ENCODE measurements at places on chromosomes 3 and 15.

- no peak for DNase-seq
Measured at GRCh38 chr15:70154718-70155347, 57.1 kb upstream of the TLE3 start.

GRCh38 chr3:194959217-194959616 lies 273.5 kb downstream of the FAM43A start:
- DNase-seq: no peak

DNA sequence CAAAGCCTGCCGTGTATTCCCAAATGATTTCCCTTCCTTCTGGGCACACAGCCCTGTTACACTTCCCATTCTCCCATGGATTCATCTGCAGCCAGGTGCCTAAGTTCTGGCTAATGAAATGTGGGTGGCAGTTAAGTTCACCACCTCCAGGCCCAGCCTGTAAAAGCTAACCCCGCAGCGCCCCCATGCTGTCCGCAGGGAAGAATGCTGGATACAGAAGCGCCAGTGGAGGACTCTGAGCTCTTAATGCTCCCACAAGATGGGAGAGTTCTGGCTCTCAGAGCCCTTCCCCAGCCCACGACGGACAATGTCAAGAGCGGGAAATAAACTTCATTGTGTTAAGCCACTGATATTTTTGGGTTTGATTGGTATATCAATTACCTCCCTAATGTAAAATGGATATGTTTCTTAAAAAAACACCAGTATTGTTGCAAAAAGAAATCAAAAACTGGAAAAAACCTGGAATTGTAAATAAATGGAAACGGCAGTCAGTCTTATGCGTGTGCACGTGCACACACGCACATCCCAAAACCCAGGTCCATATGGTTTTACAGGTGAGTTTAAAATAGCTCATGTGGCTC lies 37.7 kb upstream of the FGD5 start:
- no peak for DNase-seq

DNA sequence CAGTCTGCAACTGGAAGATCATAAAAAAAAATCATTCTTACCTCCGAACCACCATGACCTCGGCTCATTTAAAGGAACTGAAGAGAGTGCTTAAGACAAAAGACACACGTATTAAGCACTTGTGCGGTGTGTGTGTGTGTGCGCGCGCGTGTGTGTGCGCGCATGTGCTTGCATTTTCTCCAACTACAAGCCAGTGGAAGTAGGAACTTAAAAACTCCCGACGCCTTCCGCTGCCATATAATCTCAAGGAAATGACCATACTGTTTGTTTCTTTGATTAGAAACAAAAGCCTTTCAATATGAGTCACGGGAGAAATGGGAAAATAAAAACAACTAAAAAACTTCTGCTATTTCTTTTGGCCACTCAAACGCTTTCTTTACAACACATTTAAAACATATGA lies 32.4 kb downstream of the FRMD4B start:
- DNase-seq: no peak

DNA sequence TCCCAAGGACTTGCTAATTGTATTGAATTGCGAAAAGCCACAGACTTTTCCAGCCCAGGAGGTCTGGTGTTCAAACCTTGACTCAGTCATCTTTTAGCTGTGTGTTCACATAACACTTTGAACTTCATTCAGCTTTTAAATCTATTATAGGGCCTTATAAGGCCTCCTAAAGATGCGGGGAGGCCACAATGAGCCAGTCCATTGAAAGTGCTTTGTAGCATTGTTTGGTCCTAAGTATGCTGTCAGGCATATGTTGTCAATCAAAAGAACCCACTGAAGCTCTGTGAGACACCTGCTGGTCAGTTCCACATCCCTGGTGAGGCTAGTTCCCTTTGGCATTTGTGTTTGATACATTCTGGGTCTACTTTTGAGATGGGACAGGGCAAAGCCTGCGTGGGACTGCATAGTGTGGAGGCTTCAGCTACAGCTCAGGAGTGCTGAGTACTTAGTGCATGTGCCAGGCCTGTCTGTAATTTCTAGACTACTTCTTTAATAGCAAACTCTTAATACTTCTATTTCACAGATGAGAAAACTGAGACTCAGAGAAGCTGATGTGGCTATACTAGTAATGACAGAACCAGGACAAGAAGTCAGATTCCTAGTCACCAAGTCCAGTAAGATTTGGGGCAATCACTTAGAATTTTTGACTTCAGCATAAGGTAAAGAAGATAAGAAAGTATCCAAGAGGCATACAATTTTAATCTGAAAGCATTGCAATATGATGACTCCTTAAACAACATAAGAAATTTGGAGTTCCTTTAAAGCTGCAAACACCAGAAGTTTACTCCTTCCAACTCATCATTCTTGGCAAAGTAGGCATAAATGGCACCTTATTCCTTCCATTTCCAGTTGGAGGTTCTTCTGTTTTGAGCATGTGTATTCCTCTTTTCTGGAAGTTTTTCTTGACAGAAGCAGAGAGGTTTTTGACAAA lies 213.0 kb downstream of the PDCD6IP start:
- DNase-seq: no peak

DNA sequence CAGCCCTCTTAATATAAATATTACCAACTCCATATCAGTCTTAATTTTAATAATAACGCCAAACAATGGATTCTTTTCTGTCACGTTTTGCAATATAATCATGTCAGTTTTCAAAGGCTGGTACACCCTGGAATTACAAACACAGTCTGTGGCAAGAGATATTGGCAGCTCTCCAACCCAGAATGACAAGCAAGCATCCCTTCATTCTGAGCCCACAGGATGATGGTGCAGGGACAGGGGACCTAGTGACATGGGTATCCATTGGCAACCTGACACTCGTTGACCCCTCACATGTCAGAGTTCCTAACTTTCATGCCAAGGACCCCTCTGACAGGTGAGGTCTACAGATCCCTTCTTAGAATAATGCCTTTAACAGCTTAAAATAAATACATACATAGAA lies 154.5 kb upstream of the TSC22D2 start:
- DNase-seq: no peak

GRCh38 chr3:160622263-160623045 lies 54.5 kb upstream of the ARL14 start:
- no peak for DNase-seq
